ENCODE measurements at places on chromosomes 12 and 14.

GRCh38 chr12:87266305-87266704 lies 762.9 kb downstream of the C12orf50 start:
- DNase-seq, result no peak

DNA sequence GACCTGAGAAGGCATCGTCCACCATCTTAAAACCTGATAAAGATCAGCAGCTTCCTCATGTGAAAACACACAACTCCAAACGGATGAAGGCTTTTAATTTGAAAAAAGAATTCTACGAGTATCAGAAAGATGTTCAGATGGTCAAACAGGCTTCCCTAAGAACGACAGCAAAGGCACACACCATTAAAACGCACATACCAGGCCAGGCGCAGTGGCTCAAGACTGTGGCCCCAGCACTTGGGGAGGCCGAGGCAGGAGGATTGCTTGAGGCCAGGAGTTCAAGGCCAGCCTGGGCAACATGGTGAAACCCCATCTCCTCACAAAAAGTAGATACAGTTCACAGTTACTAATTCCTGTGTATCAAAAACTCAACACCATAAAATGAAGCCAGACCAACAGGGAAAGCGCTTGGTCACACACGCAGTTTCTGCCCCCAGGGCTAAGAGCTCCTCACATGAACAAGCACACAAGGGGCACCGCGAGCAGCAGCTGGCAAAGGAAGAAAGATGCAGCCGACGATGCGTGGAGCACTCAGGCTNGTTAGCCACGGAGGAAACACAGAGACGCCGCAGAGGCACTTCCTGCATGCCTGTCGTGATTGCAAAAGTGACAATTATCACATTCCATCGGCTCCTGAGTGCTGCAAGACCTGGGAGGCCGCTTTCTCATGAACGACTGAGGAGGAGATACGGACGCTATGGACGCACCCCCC lies 78.0 kb downstream of the NOC4L start:
- DNase-seq, result peak; percentile 10

- DNase-seq, result no peak
These were observed 101.2 kb upstream of the CCDC175 start for GRCh38 chr14:59677771-59678231.

- DNase-seq, result no peak
These were observed 8.1 kb upstream of the EIF2S3B start for GRCh38 chr12:10497602-10498001.

DNA sequence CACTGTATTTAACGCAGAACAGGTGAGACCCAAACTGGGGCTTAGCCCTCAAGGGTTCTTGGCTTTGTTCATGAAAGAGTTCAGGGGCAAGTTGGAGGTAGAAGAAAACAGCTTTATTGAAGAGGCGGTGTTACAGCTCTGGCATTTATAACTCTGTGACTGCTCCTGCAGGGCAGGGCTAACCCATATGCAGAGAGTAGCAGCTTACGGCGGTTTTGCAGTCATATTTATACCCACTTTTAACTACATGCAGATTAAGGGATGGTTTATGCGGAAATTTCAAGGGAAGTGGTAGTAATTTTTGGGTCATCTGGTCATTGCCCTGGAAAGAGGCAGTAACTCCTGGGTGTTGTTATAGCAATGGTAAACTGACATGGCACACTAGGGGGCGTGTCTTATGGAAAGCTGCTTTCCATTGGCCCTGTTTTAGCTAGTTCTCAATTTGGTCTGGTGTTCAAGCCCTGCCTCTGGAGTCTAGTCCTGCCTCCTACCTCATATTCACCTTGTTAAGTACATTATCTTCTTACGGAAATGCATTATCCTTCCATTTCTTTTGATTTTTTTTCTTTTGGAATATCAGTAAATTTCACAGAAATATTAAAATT lies 1.8 kb upstream of the IAPP start:
- DNase-seq, result no peak

DNA sequence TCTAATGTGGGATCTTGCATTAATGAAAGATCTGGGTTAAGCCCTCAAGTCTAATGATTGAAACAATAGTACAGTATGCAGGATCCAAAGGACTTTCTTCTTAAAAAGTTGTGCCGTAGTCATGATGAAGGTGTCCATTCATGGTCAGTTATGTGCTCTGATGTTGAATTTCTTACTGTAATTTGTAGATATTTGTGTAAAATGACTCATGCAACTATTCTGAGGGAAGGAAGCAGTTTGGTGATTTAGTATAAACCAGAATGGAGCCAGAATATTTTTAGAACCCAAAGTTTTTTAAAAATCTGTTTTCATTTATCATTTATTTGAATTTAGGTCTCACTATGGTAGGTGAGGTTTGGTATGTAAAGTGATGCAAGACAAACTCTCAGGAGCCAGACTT lies 151.2 kb downstream of the AKAP6 start:
- no peak for DNase-seq

DNA sequence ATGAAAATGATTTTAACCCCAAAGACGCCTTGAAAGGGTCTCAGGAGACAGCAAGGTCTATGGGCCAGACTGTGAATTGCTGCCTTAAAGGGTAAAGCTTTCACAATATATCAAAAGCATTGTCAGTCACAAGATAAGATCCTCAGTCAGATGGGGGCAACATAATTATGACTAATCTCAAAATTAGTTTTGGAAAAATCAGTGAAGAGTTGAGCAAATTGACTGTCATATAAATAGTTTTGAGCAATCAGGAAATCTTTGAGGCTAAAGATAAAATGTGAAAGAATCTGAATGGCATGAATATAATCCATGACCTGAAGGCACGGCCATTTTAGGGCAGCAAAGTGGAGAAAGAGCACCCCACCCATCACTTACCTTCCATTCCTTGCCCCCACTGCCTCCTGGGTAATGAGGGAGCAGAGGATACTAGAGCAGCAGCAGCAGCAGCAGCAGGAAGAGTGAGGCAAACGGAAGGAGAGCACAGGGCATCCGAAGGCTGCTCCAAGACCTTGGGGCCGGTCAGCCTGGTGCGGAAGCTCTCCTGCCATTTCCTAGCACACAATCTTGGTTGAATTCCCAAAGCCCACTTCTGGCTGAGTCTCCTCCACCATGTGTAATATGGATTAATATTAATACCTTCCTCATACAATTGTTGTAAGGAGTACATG lies 7.0 kb downstream of the STON2 start:
- DNase-seq, result no peak

GRCh38 chr12:3628629-3629028 lies 124.3 kb downstream of the CRACR2A start:
- DNase-seq, result no peak

- no peak for DNase-seq
These were observed 45.3 kb upstream of the LRIG3 start for GRCh38 chr12:58965568-58965967.

- DNase-seq, result no peak
These were observed 123.4 kb downstream of the CMAS start for GRCh38 chr12:22169376-22169775.

- peak; percentile 3 for DNase-seq
These were observed 273.9 kb upstream of the RGS6 start for GRCh38 chr14:71658261-71658860.

- no peak for DNase-seq
These were observed 12.0 kb upstream of the SERPINA1 start for GRCh38 chr14:94400422-94400841.

DNA sequence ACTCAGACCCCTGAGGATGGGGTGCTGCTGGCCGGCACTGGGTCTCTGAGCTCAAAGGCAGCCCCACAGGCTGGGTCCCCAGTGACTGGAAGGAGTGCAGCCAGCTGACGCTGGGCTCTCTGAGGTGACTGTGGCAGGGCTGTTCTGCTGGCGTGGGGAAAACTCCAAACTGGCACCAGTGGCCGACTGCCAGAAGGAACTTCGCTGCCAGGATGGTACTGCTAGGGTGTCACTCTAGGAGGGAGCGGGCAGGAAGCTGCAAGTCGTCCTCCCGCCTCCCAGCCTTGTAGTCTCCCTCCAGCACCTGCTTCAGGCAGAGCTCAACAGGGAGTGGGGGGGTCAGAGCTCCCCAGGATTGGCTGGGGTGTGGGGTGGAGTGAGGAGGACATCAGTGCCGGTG lies 41.3 kb downstream of the CDC42BPB start:
- no peak for DNase-seq

DNA sequence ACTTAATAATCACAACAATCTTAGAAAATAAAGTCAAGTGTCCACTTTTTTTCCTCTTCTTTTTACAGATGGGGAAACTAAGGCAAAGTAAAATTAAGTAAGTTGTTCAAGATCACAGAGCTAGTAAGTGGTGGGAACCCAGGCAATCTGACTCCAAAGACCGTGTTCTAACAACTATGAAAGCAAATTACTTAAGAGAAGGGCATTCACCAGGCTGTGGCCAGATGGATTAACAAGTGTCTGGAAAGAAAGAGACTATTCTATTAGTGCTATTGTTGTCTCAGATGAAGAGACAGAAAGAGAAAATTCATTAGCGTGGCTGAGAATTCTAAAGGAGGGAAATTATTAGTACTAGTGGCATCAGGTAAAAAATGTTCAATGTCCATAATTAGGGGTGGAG lies 48.5 kb downstream of the FGD6 start:
- no peak for DNase-seq

Measured in activated CD4-positive, alpha-beta T cell treated with anti-CD3 and anti-CD28 coated beads, Interleukin-2, amount 50 U/mL, for 16 hours (primary cell).